ENCODE measurements at places on chromosomes 6 and 20. TPM values are rescaled to one million over a fixed set of nuclear protein-coding genes. Genes with fewer than 3 reads are reported as not detected.

The IPCEF1 gene
- total RNA-seq, result not detected

The DYNLT2 gene
- total RNA-seq, result 1.5 TPM

The TMEM74B gene
- total RNA-seq, result not detected

DNA sequence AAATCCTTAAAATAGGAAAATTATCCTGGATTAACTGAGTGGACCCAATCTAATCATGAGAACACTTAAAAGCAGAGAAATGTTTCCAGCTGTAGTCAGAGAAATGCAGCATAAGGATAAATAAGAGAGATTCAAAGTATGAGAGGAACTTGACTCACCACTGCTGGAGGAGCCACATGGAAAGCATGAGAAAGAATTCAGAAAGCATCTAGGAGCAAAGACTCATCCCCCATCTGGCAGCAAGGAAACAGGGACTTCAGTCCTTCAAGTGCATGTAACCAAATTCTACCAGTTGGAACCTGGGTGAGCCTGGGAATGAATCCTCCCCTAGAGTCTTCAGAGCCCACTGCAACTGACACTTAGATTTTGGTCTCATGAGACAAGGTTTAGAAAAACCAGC, 33.7 kb downstream of the RNF146 start:
- DNase-seq, result peak; percentile 95

DNA sequence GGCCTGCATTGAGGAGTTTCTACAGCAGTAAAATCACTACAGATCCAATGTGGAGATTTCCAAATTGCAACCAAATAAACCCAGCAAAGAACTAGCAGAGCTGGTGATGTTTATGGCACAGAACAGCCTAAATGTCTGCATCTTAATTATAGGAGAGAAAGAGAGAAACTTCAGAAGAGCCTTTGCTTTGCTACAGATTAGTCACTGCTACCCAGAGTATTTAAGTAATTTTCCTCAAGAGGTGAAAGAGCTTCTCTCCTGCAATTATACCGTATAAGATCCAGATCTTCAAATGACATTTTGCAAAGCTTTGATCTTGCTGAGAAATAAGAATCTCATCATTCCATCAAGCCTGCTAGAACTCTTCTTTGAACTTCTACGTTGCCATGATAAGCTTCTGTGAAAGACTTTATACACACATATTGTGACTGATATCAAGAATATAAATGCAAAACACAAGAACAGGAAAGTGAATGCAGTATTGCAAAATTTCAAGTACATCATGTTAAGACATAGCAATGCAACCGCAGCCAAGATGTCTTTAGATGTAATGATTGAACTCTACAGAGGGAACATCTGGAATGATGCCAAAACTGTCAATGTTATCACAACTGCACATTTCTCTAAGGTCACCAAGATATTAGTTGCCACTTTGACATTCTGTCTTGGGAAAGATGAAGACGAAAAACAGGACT, 48.0 kb downstream of the MKKS start:
- no peak for DNase-seq
